ENCODE measurements at places on chromosomes 7 and 10.

GRCh38 chr10:49395741-49396665 is at the start of gene DRGX:
Gene DRGX, minus strand, starts transcription at chr10:49396089. Its CDS starts 649 bp downstream, at chr10:49395440.
- no peak for DNase-seq

DNA sequence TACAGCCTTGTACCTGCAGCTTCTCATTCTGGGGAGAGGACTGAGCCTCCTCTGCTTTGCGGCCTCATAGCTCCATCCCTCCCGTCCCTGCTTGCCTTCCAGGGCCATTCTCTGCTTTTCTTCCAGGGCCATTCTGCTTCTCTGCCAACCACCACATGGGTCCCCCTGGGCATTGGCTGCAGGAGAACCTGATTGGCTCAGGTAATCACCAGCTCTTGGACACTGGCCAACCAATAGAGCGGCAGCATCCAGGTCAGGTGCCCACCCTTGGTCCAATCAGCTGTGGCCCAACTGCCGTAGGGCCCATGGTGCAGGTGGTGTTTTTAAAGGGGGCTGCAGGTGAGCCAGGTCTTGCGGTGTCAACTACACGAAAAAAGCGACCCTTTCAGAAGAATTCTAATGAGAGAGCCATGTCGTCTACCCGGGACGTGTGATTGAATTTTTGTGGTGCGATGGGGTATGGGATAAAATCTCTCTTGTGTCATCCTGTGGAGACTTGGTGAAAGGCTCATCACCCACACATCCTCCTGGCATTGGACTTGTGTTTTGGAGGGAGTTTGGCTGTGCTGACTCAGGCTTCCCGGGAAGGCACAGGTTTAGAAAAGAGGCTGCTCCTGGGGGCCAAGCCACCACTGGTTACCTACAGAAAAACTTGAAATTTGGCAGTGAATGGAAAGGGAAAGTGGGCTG is 46.0 kb upstream of the PODXL start:
- no peak for DNase-seq

- DNase-seq: no peak
Observed at GRCh38 chr10:4246881-4247358, 461.9 kb upstream of the KLF6 start.

- DNase-seq: no peak
Observed at GRCh38 chr7:20323595-20323994, 7.1 kb upstream of the ITGB8 start.

- no peak for DNase-seq
Observed at GRCh38 chr7:94433224-94433623, 38.5 kb downstream of the COL1A2 start.

- DNase-seq: no peak
Observed at GRCh38 chr10:96275685-96276418, 4.5 kb upstream of the BLNK start.

GRCh38 chr7:72493850-72494661 is 81.9 kb upstream of the CALN1 start:
- DNase-seq: peak; percentile 42

- no peak for DNase-seq
Observed at GRCh38 chr10:114953047-114953446, 15.1 kb downstream of the TRUB1 start.

GRCh38 chr10:48801001-48801421 is 116.3 kb downstream of the WDFY4 start:
- no peak for DNase-seq

DNA sequence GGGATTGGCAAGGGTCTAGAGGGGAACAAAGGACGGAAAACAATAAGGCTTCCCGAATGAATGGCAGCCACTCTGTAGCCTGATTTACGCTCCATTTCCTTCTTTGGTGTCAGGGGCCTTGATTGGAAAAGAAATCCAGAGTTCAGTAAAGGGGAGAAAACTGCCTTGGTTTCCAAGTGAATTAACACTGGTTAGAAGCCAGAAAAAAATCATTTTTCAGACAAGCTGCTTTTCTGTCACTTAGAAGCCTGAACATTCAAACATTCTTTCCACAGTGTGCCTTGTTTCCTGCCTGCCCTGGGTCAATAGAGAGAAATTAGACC is 283 bp upstream of the TRDMT1 start:
- DNase-seq: no peak

DNA sequence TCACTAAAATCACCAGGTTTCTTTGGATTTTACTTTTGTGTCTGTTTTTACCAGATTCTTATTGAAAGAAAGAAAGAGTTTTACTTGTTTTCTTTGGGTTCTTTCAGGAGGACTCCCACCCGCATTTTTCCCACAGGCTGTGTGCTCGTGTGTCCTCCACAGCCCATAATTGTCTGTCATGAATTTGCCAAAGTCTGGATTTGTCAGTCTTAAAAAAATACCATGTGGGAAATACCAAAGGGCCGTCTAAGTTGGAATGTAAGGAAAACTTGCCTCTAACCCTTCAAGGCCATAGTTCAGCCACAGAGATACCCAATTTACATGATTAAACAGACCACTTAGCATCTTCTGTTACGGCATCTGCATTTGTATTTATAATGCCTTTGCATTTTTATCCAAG is 41.3 kb upstream of the INHBA start:
- DNase-seq: no peak

GRCh38 chr10:19966751-19967150 is 150.5 kb downstream of the PLXDC2 start:
- DNase-seq: no peak

- no peak for DNase-seq
Observed at GRCh38 chr10:100781145-100781665, 35.8 kb downstream of the PAX2 start.

DNA sequence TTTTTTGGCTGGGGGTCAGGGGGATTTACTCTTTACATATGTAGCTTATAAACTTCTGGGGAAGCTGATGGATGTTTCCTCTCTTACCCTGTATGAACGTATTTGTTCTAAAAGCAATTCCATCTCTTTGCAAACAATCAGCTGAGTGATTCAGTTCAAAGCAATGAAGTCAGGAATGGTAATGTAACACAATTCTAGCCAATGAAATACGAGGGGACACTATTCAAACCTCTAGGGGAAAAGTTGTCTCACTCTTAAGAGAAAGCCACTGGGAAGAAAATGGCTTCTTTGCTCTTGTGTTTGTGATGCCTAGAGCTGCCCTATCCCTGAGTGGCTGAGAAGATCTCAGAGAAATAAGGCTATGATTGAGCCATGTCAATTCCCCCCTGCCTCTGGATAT is 134.8 kb upstream of the SEMA3C start:
- no peak for DNase-seq

DNA sequence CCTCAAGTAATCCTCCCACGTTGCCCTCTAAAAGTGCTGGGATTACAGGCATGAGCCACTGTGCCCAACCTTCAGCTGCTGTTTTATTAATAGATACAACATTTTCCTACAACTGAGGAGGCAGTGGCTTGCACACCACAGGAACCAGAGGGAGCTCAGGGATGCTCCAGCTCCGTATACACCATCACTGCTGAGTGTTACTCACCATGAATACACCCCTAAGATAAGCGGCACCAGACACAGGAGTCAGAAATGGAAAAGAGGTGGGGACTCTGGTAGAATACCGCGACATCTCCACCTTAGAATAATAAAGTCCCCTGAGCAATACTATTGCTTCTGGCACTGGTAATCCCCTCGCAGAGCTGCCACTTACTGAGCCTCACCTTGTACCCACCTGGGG is 68.7 kb upstream of the PDLIM1 start:
- no peak for DNase-seq

- no peak for DNase-seq
Observed at GRCh38 chr7:139570119-139570518, 46.6 kb downstream of the CLEC2L start.

DNA sequence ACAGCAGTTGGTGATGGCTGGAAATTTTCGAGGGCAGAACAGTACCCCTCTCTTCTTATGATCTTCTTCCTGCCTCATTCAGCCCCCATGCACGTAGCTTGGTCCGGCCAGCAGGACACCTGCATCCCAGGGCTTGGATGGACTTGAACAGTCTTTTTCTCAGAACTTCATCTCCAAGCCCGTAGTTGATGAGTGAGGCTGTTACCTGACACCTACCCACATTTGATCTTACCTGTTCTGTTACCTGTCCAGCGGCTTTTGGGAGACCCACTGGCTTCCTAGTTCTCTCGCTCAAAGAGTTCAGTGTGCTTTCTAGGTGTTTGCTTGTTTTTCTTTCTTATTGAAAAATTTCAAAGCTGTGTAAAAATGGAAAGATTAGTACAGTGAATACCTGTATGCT is 212.2 kb downstream of the CUX1 start:
- no peak for DNase-seq

GRCh38 chr10:55158633-55159032 is 357.6 kb upstream of the PCDH15 start:
- no peak for DNase-seq

DNA sequence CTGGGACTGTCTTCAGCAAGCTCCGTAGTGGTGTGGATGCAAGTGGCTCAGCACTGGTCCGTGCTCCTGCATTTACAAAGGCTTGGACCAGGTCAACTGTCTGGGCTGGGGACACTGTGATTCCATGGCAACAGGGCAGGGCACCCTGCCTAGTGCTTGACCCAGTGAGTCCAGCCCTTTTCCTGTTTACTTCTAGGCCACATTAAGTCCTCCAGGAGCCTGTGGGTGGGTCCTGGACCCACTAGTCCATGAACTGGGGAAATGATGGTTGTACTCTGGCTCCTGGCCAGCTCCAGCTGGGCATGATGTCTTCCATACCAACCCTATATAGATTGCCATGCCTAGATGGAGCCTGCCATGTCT is 152.0 kb downstream of the RPS24 start:
- DNase-seq: no peak

DNA sequence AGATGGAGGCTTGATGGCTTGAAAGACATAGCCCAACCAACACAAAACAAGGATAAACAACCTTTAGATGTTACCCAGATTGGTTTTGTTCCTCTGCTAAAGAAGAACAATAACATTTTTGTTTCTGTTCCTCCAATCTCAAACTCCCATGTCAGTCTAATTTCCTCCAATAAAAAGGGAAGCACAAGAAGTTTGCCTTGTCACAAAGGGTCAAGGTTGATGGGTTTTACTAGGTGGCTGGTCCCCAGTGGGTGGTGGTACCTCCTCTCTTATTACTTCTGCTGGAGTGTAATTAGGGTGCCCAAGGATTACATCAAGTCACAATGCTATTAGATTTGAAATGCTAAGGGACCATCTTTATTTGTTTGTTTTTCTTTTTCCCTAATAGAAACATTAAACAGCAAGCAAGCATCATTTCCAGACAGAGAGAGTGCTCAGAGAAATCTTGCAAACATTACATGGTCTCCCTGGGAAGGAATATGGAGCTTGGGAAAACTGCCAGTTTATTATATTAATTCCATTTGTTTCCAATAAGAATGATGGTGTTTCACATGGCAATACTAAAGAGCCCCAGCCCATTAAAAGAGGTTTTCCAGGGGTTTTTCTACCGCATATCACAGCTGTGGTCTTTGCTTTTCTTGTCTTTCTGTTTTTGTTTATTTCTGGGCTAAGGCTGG is 78.3 kb upstream of the AOAH start:
- DNase-seq: no peak

DNA sequence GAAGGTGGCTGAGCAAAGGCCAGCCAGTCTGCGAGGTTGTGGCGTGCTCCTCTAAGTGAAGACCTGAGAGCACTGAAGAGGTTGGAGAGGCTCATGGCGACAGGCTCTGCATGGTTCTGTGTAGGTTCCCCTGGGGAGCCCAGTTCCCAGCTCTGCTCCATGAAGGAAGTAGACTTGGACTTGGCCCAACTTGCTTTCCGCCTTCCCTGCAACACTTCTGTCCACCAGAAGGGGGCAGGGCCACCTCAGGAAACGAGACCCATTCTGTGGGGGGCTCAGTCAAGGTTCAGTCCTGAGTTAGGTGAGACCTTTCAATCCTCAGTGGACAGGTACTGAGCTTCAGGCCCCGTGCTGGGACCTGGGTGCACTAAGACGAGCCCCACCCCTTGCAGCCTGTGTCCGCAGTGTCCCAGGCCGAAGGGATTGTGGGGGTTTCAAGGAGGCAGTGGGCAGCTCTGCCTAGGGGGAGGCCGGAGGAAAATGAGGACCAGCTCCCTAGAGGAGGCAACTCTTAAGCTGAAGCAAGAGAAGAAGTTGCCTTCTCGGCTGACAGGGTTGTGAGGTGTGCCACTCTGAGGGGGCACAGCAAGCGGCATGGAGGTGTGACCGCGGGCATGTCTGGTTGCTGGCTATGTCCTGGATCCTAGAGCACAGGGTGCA is 15.0 kb upstream of the PCBD1 start:
- DNase-seq: no peak

DNA sequence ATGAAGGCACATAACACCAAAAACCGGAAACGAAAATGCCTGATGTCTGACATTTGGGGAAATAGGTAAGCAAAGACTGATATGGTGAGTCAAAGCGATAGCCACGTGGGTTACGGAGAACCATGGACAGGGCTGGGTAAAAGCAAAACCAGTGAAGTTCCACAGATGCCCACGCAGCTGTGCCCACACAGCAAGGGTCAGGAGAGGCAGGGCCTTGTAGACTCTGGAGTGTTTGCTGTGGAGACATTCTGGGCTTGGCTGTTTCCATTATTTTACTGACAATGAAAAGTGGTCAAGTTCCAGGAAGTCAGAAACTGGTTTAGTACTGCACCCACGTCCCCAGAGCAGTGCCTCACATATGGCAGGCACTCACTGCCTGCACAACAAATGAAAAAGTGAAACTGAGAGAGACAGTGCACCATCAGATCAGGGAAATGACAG is 148.7 kb downstream of the ZMYND11 start:
- no peak for DNase-seq

GRCh38 chr7:29202651-29203069 is 8.1 kb downstream of the CHN2 start:
- no peak for DNase-seq

- DNase-seq: no peak
Observed at GRCh38 chr7:100353685-100354330, 4.1 kb upstream of the PILRB start.

DNA sequence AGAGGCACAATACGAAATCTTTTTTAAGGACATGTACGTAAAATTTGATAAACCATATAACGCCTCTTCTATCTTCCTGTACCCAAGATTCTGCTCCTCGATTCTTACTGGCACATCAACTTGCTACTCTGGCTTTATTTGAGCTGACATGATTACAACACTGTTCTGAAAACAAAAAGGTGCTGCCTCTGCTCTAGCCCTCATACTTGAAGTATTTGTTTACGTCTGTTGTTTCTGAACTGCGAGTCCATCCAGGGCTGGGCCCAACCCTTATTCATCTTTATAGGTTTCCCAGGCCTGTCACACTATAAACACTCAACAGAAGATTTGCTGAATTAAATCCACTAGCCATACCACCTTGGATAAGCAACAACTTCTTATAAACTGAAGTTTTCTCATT is 96.2 kb upstream of the SVIL start:
- no peak for DNase-seq

Data from bone marrow (tissue), 2 donors.